ENCODE measurements at places on chromosomes 4 and X.
A peak's percentile ranks its signal among the peaks of the same experiment; 100 is the strongest.

GRCh38 chr4:141789716-141790115 lies 153.3 kb downstream of the IL15 start:
- DNase-seq = no peak

DNA sequence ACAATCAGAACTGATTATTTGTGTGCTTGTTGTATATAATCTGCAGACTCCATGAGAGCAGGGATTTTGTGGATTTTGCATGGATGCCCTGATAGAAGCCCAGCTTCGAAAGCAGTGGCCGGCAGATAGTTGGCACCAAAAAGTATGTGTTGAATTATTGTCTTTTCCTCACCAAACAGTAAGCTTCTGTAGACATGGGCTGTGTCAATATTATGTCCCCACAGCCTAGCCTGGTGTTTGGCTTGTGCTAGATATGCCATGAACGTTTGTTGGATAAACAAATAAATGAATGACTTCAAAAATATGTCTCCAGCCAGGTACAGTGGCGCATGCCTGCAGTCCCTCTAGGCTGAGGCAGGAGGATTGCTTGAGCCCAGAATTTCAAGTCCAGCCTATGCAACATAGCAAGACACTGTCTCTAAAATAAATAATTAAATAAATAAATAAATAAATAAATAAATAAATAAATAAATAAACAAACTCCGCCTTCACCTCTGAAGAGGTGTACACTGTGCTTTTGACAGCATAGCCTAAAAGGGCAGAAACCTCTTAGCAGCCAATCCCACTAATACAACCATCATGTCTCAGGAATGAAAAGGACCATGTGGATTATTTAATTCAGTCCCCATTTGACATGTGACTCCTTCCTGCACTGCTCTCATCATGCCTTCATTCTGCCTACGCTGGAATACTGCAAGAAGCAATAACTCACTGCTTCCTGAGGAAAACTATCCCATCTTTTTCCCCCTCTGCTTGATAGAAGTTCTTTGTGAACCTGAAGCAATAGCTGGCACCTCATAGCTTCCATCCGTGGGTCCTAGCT lies 335.2 kb downstream of the FBXW7 start:
- no peak for DNase-seq

DNA sequence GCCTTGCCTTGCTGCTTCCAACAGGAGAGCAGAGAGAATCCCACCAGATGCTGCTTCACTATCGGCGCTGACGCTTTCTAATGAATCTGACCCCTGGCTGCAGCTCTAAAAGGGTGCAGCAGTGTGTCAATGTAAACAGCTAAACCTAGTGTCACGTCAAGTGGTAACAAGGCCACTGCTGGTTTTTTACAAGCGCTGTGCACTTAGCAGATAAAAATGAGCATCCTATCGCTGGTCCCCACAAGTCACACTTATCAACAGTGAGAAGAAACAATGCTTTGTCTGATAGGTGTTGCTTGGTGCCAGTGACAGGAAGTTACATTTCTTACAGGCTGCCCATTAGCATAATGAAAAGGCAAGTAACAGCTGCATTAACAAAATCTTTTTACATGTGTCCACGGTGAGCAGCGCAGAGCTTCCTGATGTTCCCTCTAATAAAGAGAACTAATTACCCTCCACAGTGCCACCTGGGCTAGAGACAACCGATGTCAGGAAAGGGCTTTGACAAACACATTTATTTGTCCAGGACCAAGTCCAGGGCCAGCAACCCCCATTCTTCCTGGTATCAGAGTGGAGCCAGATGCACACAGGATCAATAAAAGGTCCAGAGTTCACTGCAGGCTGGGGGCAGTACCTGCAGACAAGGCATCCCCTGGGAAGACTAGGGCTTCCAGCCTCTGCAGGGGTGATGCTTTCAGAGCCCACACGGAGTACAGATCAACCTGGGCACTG lies 176.0 kb downstream of the MGST2 start:
- DNase-seq = no peak

- DNase-seq = no peak
These were observed 286.9 kb downstream of the ZNF674 start for GRCh38 chrX:46258356-46258755.

DNA sequence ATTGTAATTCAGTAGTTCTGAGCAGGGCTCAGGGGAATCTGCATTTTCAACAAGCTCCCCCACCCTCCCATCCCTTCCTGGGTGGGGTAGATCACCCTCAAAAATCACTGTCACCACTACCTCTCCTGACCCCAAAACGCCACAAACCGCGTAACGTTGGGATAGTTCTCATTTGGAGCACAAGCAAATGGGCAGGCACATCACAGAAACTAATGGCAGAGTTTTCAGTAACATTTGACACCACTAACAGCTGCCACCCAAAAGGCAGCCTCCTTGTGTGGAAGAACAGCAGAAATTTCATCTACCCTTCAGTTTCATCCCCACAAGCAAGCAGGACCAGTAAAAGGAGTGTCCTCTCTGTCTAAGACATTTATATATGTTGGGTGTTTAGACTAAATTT lies 132.7 kb downstream of the PALLD start:
- DNase-seq = no peak

- DNase-seq = no peak
These were observed 38.1 kb downstream of the ABLIM2 start for GRCh38 chr4:8120501-8120900.

GRCh38 chr4:25367004-25367621 lies 9.9 kb upstream of the ANAPC4 start:
- DNase-seq = peak; percentile 75

- no peak for DNase-seq
These were observed 526.3 kb upstream of the FAM241A start for GRCh38 chr4:111618908-111619307.

DNA sequence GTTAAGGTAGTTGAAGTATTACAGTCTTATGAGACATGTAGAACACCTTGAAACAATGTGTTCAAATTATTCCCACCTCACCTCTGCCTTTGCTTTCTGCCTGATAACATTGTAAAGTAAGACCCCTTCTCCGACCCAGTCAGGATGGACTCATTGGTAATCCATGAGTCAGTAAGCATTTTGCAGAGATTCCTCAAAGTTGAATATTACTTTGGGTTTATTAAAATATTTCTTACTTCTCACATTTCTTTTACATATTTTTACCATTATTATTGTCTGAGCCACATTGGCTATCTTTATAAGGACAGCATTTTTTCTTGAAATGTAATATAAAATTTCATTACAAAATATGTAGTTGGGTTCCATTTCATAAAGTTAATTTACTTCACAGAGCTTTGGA lies 201.6 kb downstream of the BMPR1B start:
- DNase-seq = no peak

DNA sequence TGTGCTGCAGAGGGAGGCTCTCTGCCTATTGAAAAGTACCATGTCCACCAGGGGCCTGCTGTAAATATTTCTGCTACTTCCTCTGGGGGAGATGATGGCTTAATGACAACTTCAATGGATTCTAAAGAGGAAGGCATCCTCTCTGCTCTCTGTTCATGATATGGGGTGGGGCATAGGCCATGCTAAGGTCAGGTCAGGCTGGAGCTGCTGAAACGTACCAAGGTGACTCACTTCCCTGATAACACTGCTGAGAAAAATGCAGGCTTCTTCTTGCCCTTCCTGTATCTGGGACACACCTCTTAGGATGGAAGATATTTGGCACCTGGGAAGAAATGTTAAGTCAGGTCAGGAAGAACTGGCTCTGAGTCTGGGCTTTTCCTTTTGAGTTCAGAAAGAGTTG lies 31.5 kb downstream of the HS3ST1 start:
- no peak for DNase-seq

- no peak for DNase-seq
These were observed 26.3 kb downstream of the MGARP start for GRCh38 chr4:139253713-139254112.

DNA sequence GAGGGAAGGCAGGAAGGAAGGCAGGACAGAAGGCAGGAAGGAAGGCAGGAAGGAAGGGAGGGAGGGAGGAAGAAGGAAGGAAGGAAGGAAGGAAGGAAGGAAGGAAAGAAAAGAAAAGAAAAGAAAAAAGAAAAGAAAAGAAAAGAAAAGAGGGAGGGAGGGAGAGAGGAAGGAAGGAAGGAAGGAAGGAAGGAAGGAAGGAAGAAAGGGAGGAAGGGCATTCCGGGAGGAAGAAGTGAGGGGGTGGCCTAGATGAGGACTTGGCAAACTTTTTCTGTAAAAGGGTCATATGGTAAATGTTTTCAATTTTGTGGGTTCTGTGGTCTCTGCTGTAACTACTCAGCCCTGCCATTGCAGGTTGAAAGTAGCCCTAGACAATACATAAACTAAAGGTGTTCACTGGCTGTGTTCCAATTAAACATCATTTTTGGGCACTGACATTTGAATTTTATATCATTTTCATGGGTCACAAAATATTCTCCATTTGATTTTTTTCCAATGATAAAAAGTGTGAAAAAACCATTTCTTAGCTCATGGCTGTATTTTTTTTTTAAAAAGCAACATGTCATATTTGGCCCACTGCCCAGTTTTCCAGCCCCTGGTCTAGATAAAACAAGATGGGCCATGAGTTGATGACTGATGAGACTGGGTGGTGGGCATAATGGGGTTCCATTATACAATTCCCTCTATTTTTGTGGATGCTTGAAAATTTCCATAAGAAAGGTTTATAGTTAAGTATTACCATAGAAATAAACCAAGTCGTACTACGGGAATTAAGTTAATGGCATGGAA lies 3.1 kb downstream of the ZNF630 start:
- no peak for DNase-seq

GRCh38 chr4:41611124-41611838 lies 73.3 kb downstream of the LIMCH1 start:
- no peak for DNase-seq

- no peak for DNase-seq
These were observed 31.3 kb upstream of the GNRHR start for GRCh38 chr4:67785528-67785927.

DNA sequence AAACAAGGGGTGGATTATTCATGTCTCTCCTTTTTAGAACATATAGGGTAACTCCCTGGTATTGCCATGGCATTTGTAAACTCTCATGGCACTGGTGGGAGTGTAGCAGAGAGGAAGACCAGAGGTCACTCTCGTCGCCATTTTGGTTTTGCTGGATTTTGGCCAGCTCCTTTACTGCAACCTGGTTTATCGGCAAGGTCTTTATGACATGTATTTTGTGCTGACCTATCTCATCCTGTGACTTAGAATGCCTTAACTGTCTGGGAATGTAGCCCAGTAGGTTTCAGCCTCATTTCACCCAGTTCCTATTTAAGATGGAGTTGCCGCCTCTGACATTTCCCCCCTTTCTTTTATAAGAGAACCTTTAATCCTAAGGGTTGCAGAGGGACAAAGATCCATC lies 45.8 kb downstream of the MGST2 start:
- no peak for DNase-seq

GRCh38 chr4:102501447-102501696 lies 213 bp downstream of the NFKB1 start:
- no peak for DNase-seq

- no peak for DNase-seq
These were observed 251.4 kb upstream of the DDX53 start for GRCh38 chrX:22748093-22748999.

DNA sequence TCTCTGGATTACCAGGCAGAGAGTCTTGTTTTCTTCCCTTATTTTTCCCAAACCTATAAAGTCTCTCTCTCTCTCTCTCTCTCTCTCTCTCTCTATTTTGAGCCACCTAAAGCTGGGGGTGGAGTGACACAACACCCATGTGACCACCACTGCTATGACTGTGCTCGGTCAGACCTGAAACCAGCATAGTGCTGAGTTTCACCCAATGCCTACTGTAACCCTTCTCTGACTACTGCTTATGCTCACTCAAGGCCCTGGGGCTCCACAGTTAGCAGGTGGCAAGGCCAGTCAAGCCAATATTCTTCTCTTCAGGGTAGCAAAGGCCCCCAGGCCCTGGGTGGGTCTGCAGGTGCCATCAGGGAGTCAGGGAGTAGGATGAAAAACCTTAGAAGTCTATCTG lies 114.7 kb upstream of the ARMCX2 start:
- no peak for DNase-seq

All from foreskin fibroblast (primary cell).